ENCODE measurements at places on chromosomes 1 and 21. TPM values are rescaled to one million over a fixed set of nuclear protein-coding genes. Genes with fewer than 3 reads are reported as not detected.
A peak's percentile ranks its signal among the peaks of the same experiment; 100 is the strongest.

DNA sequence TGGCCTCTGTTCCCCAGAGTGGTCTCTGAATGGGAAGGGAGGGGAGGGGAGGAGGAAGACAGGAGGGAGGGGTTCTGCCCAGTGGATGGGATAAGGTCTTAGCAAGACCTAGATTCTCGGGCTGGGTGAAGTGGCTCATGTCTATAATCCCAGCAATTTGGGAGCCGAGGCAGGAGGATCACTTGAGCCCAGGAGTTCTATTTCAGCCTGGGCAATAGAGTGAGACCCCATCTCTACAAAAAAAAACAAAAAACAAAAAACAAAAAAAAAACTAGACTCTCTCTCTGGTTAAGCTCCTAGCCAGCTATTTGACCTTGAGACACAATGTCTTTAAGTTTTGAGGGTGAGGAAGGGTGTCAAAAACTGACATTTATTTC lies 11.4 kb downstream of the UQCRHL start:
- no peak for DNase-seq

GRCh38 chr1:44808063-44808937 lies at the start of gene BTBD19:
Gene BTBD19 (plus strand): TSS chr1:44808523. CDS start chr1:44808821, 298 bp downstream.
- peak; percentile 66 for DNase-seq

- DNase-seq: no peak
These were observed 7.6 kb downstream of the DFFB start for GRCh38 chr1:3864884-3865283.

Gene OLFM3
- 0.18 TPM for total RNA-seq

Gene SV2A
- total RNA-seq: 1.1 TPM
